Activated T-helper 1 cell treated with anti-CD3 and anti-CD28 coated beads, Interleukin-12 subunit alpha, Interleukin-12 subunit beta, Interleukin-2, Interleukin-4 antibody, amounts not matched to agents 30 ng/mL and 10 ng/mL and 1 ng/mL, durations not matched to agents 14 hours and 24 hours and 36 hours (primary cell): ENCODE measurements at places on chromosomes 11 and 22. TPM values are rescaled to one million over a fixed set of nuclear protein-coding genes. Genes with fewer than 3 reads are reported as not detected.

SLC22A12 gene
- not detected in 2 replicates for total RNA-seq

HBG1 gene
- not detected in 2 replicates for total RNA-seq

PRMT3 gene
- total RNA-seq = 43.7 and 45.5 TPM in 2 replicates

CD3D gene
- 486 and 491 TPM in 2 replicates for total RNA-seq

MAPK8IP2 gene
- total RNA-seq = 0.08 and 0.17 TPM in 2 replicates

SYT12 gene
- total RNA-seq = not detected in 2 replicates

NXPE2 gene
- total RNA-seq = not detected in 2 replicates

MPZL2 gene
- 13.2 and 15.9 TPM in 2 replicates for total RNA-seq

SWAP70 gene
- total RNA-seq = 6.3 and 8.5 TPM in 2 replicates

GRCh38 chr22:32335471-32335870, 22.2 kb upstream of the RFPL3 start:
- DNase-seq = no peak

- no peak for DNase-seq
Measured at GRCh38 chr11:86671531-86672006, 847 bp downstream of the ME3 start.

- DNase-seq = no peak
Measured at GRCh38 chr11:130115218-130115617, 44.4 kb upstream of the ST14 start.

DNA sequence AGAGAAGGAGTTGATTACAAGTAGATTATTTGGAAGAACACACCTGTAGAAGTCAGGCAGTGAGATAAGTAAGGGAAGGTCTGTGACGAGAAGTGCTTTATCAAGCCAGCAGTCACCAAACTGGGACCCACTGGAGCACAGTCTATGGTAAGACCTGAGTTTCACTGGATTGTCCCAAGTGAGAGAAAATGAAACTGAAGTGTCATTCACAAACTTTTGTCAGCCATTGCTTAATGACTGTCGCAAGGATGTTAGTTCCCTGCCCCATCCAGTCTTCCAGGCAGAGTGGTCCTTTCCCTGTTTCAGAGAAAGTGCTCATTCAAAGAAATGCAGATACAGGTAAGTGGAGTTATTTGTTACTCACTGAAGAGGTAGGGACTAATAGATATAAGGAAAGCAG, 728.0 kb upstream of the TENM4 start:
- no peak for DNase-seq

DNA sequence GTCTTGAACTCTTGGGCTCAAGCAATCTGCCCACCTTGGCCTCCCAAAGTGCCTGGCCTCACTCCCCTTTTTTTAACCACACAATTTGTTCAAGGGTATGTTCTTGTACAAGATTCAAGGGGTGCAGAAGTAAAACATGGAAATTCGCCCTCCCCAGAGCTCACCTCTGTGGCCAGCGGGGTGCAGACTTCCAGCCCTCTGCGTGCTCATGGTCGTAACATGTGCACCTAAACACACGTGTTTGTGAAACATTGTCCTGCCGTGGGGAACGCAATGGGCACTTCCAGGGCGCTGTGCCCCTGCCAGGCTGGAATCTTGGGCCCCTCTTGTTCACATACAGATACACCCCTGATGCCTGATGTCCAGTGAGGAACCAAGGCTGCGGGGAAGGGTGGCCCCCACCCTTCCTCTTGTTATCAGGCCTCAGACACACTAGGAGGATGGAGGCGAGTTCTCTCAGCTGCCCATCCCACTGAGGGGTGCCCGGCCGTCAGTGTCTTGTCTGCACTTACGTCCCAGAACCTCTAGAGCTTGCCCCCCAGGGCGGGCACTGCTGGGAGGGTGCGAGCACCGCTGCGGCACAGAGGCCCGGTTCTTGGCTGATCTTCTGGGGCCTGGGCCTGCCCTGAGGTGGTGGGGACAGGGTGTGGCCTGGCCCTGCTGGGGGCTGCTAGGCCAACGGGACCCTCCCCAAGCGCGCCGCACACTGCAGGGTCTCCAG, 4.1 kb upstream of the EPS8L2 start:
- no peak for DNase-seq

DNA sequence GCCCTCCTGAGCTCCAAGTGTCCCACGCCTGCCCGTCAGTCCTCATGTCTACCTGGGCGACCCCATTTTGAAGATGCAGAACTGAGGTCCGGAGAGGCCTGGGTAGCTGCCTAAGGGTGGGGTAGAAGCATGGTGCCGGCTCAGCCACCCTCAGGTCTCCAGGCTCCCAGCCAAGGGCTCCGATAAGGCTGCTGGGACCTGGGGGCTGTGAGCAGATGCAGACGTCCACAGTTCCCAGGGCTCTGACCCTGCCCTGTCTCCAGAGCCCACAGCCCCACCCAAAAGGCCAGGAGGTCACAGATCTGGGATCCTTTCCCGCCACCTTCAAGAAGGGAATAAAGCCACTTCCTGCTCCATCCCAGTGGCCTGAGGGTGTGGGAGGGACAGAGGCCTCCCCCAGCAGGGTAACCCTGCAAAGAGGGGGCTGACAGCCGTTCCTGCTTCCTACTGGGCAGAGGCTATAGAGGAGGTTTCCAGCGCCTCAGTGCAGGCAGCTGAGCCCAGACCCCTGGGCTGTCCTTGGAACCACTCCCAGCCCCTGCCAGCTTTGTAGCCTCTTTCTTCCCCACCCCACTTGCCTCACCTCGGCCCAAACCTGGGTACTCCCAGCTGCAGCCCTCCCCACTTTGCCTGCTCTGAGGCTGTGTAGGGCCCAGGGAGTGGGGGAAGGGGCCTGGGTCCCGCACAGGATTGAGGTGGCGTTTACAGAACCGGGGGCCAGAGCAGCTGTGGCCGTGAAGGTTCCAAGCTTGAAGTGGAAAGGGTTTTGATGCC, 85.5 kb downstream of the CDKN1C start:
- DNase-seq = no peak

- DNase-seq = no peak
Measured at GRCh38 chr11:65552388-65552951, 5.7 kb downstream of the LTBP3 start.

DNA sequence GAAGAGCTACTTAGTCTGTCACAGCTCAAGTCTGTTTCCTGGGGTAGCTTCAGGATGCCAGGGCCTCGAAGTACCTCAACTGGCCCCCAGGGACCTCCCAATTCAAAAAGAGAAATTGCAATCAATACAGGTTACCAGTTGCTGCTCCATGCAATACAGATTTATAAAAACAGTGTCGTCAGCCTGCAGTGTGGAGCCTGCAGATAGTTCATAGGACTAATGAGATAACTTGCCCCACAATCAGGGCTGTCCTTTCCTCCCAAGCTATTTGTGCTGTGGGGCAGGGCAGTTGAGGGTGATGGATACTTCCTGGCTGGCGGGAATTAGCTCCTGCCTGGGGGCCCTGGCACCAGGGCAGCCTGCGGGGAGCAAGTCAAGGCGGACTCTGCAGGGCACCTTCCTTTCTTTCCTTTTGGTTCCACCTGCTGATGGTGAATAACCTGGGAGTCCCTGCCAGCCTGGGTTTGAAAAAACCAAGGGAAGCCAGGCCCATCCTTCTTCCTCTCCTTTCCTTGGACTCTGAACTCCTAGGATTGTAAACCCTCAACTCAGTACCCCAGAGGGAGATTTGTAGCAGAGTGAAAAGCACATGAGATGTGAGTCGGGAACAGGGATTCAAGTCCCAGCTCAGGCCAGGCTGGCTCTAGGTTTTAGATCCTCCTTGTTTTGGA, 216.6 kb downstream of the CEP164 start:
- DNase-seq = no peak

DNA sequence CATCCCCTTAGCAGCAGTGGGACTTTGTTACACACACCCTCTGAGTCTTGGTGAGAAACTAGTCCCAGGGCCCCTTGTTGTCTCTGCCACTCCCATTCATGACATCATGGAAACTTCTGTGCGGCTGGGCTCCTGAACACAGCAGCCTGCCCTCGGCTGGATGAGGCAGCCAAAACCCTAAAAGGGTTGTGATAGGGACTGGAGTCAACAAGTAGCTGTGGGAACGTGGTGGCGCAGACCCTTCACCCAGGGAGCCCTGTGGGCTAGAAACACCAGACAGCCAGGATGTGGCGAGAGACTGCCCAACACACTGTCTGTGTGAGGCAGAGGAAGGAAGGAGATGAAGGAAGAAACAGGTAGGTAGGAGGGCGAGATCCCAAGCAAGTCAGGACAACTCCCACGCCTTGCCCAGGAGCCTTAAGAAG, 3.9 kb downstream of the CD3D start:
- DNase-seq = peak; percentile 86

DNA sequence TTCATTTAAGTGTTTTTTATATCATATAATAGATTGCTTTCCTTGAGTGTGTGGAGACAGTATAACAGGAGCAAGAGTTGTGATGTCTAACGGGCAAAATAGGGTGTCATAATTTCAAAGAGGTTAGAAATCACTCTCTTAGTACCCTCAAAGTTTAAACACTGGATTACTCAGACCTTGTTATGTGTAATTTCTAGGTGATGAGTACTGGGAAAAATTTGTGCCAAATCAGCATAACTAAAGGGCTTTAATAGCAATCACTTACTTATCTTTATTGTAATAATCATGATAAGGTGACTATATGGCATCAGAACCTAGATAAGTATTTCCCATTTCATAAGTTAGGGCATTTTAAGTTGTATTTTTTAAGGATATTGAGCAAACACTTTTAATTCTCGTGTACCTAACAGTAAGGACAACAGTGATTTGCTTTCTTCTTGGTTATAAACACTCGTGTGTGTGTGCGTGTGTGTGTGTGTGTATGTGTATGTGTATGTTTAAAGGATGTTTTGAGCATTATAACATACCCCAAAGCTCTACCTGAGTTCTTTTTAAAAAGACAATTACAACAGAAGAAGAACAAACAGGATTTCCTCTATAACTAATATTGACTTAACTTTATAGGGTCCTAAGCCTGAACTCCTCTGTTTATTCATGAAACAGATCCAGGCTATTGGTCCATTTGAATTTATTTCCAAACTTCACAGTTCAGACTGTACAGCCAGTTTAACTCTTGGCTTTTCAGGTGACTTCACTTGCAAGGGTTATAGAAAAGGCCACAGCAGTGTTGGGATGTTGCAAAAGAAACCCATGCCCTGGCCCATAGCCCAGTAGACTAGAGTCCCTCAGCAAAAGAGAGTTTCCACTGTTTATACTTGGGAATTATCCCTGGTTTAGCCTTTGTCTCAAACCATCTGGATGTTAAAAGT, 23.7 kb upstream of the PDE3B start:
- no peak for DNase-seq

DNA sequence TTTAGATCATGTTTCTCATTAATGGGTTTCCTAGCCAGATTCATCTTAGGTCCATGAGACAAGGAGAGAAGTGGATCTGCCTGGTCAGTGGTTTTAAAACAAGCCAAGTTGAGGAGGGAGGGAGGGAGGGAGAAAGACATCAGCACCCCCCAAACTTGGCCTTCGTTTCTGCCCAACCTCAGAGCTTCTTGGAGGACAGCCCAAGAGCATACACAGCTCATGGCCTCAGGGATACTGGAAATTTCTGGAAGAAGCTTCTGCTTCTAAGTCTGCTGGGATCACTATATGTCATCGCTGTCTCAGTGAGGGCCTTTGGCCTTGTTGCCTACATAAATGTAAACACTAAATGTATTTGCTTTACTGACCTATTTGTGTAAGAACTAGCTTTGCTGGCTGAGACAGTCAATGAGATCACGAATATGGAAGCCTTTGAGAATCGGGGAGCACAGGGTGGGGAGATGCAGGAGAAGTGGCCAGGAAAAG, 375.1 kb downstream of the BUD13 start:
- no peak for DNase-seq

DNA sequence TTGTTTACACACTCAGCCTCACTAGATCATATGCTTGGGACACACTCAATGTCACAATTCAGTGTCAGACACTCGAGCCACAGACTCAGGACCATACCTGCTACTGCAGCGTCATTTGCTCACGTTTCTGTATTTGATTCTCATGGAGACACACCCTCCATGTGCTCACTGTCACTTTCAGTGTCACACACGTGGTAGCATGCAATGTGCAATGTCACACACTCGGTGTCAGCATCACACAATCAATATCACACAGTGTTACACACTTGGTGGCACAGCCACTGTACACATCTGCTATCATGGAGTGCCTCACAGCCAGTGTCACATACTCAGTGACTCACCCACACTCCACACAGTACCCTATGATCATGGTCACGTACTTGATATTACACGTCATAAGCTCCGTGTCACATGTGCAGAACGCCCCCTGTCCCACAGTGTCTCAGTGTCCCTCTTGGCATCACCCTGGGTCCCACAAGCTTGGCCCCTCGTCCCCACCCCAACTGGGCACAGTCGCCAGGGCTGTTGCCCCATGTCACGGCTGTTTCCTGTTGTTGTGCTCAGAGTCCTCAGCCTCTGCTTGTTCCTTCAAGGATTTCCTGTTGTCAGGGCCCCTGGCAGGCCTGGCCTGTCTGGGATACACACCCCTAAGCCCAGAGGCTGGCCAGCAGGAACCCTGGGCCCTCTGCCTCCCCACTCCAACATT, 49.6 kb downstream of the PDE2A start:
- DNase-seq = no peak

DNA sequence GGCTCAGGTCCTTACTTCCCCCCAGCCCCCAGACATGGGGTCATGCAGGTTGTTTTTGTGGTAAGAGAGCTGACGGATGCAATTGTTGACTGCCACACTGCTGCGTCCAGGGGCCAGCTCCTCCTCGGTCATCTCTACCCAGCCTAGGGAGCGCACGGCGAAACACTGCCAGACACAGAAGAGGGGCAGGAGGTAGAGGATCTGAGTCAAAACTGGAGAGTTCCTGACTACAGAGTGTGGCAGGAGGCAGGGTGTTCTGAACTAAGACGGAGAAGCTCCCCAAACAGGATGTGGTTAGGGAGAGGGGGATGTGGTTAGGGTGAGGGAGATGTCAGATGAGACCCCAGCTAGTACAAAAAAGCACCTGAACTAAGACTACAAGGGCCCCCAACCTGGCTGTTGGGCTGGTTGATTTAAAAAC, 12.3 kb downstream of the SMPD1 start:
- peak; percentile 79 for DNase-seq

DNA sequence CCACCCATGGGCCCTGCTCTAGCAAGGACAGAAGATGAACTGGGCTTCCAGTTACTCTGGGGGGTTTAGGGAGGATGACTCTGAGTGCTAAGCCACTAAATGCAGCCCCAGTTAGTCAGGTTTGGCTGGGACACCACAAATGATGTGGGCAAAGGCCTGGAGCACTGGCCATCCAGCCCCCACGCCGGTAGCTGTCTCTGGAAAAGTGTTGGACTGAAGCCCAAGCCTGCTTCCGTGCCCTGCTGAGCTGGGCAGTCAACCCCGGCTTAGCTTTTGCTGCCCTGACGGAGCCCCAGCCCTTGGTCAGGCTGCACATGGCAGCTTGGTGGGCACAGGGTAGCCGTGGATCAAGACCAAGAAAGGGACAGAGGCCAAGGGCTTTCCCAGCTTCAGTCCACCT, 5.7 kb upstream of the GSTP1 start:
- no peak for DNase-seq

GRCh38 chr11:134038897-134039470, 29.9 kb upstream of the JAM3 start:
- no peak for DNase-seq
